ENCODE measurements at places on chromosomes 13 and 19.
A peak's percentile ranks its signal among the peaks of the same experiment; 100 is the strongest.

DNA sequence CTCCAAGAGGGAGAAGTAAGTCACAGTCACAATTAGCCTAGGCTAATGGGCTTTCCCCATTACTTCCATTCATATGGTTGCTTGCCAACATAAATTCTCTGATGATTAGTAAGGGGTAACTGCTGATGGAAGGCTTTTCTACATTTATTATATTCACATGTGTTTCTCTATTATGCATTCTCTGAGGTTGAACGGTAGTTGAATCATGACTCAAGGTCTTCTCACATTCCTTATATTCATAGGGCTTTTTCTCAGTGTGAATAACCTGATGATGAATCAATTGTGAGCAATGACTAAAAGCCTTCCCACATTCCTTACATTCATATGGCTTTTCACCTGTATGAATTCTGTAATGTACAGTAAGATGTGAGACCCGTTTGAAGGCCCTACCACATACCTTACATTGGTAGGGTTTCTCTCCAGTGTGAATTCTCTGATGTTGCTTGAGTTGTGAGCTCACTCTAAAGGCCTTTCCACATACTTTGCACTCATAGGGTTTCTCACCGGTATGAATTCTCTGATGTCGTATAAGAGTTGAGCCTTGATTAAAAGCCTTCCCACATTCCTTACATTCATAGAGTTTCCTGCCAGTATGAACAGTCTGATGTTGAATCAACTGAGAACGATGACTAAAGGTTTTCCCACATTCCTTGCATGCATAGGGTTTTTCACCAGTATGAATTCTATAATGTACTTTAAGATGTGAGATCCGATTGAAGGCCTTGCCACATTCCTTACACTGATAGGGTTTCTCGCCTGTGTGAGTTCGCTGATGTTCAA is 9.3 kb downstream of the ZNF582 start:
- DNase-seq = no peak

DNA sequence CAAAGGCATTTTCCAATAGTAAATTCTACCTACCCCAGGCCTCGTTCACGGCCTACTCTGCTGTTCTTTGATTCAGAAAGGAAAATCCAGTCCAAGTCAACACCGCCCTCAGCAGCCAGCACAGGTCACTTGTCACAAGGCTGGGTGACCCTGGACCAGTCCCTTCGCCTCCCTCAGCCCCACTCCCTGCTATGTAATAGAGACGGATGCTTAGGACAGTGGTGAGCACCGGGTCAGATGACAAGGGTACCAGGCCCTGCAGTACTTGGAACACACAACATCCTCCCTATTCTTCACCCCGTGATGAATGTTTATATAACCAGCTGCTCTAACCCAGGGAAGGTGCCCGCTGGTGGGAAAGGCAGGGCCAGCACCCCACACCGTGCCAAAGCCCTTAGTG is 14.3 kb downstream of the LATS2 start:
- no peak for DNase-seq

- DNase-seq = no peak
These were observed 714 bp downstream of the PLPP2 start for GRCh38 chr19:290372-291005.

- DNase-seq = peak; percentile 65
These were observed 62.4 kb downstream of the SERTM1 start for GRCh38 chr13:36736119-36736726.

DNA sequence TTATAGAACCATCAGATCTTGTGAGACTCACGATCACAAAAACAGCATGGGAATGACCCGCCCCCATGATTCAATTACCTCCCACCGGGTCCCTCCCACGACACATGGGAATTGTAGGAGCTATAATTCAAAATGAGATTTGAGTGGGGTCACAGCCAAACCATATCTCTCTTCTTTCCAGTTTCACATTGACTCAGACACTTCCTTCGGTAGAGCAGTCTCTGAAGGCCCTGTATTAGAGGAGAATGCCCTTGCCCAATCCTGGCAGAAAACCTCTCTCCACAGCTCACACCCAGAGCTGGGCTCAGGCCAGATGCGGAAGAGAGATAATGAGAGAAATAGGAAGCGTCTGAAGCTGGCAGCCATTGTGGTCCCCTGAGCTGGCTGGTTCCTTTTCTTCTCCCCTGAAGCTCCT is 72.4 kb upstream of the CLDN10 start:
- DNase-seq = no peak

GRCh38 chr19:50387176-50387867 is 3.2 kb downstream of the POLD1 start:
- no peak for DNase-seq

DNA sequence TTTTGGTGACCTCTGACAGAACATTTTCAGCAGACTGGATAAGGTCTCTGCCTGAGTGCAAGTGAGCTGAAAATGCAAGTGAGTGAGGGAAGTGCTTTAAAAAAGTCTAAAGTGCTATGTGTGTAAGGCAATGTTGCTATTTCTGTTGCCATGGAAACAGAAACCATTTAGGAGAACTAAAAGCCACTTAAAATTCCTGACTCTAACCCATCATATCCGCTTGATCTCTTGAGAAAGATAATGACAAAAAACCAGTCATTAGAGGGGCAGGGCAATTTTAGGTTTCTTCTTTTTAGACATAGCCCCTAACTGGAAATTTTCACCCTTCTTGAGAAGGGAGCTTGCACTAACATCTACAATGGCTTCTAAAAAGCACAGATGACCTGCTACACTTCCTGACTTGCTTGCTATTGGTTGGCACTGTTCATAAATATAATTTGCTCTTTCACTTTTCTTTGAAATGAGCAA is at the start of gene CYSLTR2:
Gene CYSLTR2, plus strand, starts transcription at position 458 of the 468 bp plus-strand sequence. CDS start 52,889 bp downstream, outside the sequence.
- DNase-seq = no peak

GRCh38 chr19:39150807-39151600 is 25.4 kb downstream of the PAK4 start:
- DNase-seq = no peak

- DNase-seq = no peak
These were observed 848.5 kb downstream of the PCDH17 start for GRCh38 chr13:58480061-58480460.

- no peak for DNase-seq
These were observed 59.5 kb downstream of the PCCA start for GRCh38 chr13:100148422-100148821.

DNA sequence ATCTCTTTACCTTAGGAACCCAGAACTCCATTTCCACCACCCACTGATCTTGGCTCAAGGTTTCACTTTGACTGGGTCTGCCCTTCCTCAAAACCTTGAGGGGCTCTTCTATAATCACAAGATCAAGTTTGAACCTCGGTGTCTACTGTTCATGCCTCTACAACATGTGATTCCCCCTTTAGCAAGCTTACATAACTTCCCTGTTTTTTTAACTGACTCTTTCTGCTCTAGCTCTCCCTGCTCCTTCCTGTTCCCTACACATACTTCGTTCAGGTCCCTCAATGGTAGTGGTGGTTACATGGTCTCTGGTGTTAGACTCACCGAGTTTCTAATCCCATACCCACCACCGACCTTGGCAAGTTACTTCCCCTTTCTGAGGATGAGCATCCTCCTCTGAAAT is 26.7 kb downstream of the CEACAM8 start:
- no peak for DNase-seq

All from SHP77 (cell line).